ENCODE measurements at places on chromosomes 3 and 15.
A peak's percentile ranks its signal among the peaks of the same experiment; 100 is the strongest.

DNA sequence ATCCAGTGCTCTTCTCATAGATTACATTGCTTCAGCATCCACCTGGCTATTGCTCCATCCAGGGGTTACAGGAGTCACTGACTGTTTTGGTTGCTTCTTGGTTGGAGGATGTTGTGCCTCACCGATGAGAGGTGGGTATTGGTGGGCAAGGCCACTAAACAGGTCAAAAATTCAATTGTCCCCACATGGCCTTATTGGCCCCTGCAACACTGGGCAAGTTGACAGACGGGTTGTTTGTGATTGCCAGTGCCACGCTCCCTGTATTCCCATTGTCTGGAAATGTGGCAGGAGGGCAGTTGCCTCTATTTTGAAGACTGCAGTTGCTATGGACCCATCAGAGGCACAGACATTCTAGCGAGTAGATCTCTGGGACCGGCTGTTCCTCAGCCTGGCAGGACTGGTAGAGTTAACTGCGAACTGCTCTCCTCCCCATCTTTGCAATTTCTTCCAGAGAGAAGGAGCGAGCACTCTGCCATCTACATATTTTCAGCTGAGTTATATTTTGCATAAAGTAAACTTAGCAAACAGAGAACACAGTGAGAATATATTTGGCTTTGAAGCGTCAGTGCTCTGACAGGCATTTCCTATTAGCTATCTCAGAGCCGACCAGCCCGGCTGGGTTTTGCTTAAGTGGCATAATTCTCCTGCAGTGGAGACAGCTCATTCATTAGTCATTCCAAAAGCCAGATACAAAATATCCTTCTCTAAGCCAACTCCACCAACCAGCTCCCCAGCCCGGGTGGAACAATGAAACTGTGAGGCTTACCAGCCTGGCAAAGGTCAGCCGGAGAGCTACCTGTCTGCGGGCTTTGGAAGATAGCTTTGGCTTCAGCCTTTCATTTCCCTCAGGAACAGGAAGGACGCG is 26.0 kb upstream of the MAGEF1 start:
- no peak for DNase-seq

DNA sequence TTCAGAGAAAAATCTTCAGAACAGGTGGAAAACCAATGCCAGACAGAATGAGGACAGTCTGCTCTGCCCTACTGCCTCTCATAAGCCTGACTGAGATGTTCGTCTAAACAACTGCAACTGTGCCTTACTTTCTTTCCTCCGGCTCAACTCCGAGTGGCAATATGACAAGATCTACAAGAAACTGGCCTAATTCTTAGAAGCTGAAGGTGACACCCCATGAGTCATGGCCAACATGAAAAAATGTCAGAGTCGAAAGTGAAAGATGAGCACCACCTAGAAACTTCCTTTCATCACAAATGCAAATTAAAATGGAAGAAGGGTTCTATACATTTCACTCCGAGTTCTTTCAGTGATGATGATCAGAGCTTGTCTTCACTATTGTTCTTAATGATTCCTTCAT is 12.9 kb downstream of the PCYT1A start:
- no peak for DNase-seq

DNA sequence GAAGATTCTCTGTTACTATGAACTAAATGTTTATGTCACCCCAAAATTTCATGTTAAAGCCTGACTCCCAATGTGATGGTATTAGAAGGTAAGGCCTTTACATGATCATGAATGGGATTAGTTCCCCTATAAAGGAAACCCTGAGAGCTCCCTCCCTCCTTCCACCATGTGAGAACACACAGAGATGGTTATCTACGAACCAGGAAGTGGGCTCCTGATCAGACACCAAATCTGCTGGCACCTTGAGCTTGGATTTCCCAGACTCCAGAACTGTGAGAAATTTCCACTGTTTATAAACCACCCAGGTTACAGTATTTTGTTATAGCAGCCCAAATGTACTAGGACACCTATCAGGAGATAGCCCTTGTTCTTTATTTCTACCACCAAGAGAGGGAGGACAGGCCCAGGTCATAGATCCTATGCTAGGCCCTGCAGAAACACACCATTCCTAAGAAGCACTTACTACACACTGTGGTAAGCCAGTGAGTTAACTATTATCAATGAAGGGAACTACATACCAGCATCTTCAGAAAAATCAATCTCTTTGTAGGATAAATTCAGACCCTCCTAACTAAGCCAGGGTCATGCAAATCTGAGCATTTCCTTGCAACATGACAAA is 59.0 kb downstream of the PRKAR2A start:
- DNase-seq = no peak

DNA sequence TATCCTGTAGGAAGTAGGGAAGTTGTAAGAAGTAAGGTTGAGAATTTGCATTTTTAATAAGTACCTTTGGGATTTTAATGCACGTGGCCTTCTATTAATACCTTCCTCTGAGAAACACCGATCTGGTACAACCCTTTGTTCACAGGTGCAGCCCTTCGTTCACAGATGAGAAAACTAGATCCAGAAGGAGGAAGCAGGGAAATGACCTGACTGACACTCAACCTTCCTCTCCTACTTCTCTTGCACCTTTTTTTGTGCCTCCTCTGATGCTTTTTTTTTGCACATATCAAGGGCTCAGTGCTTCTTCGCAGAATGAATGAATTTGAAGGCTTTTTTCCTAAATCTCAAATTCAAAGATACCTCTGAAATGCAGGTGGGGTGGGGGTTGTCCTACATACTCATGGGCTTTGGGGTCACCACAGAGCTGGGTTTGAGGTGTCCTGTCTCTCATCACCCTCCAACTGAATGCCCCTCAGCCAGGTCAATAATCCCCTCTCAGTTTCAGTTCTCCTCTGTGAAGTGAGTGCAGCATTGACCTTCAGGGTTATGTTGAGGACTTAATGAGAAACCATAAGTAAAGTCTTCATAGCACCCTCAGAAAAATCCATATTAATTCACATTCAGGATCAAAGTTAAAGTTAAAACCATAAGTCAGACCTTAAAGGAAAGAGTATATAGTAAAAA is 161.5 kb upstream of the CTNNB1 start:
- DNase-seq = no peak

- no peak for DNase-seq
These were observed 2.2 kb upstream of the MB21D2 start for GRCh38 chr3:192919901-192920300.

DNA sequence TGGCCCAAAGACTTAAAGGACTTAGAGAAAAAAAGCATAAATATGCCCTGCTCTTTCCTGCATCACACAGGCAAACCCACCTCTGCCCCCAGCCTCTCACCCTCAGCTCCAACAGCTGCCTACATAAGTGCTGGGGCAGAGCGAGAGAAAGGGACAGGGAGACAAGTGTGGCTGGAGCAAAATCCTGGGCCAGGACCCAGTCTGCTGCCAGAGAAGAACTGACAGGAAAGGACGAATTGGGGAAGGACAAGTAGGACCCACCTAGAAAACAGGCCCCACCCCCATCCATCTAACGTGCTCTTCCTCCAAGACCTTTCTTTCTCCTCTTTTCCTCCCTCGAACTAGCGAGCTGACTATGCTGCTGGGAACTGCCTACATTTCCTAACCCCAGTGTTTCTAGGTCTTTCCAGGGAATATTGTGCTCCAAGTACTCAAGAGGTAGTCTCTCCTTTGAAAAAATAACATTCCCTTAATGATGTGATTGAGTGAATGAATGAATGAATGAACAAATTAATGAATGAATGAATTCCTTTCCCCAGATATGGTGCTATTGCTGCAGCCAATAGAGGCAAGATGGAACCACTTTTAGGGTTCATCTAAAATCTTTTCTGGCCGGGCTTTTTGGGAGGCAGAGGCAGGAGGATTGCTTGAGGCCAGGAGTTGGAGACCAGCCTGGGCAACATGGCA is 18.4 kb downstream of the IGDCC4 start:
- DNase-seq = no peak

DNA sequence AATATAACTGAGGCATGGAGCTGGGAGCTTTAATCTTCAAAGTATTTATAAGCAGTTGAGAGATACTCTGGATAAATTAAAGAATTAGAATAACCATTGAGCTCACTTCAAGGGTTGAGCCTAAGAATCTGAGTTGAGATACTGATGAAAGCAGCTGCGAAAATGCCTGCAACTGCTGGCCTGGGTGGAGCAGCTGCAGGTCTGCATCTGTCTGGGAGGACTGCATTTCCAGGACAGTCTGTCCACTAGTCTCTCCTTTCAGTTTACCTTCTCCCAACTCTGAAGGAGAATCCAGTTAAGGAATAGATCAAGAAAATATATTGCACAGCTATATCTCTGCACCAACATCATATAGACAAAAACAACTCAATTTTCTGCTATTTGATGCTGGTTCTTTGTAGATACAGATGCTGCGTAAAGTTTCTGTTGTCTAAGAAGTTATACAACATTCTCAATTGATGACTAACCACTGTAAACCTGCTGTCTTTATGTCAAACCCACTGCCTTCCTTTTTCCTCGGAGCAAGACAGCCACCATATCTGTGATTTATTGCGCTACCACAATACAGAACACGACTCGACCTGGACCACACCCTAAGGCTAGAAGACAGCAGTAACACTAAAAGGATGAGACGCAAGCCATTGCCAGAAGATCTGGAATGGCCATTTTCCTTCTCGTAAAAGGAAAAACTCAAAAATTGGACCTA is 245.1 kb downstream of the MAGI1 start:
- DNase-seq = no peak

- DNase-seq = no peak
These were observed 609.3 kb downstream of the GBE1 start for GRCh38 chr3:81152156-81152555.

DNA sequence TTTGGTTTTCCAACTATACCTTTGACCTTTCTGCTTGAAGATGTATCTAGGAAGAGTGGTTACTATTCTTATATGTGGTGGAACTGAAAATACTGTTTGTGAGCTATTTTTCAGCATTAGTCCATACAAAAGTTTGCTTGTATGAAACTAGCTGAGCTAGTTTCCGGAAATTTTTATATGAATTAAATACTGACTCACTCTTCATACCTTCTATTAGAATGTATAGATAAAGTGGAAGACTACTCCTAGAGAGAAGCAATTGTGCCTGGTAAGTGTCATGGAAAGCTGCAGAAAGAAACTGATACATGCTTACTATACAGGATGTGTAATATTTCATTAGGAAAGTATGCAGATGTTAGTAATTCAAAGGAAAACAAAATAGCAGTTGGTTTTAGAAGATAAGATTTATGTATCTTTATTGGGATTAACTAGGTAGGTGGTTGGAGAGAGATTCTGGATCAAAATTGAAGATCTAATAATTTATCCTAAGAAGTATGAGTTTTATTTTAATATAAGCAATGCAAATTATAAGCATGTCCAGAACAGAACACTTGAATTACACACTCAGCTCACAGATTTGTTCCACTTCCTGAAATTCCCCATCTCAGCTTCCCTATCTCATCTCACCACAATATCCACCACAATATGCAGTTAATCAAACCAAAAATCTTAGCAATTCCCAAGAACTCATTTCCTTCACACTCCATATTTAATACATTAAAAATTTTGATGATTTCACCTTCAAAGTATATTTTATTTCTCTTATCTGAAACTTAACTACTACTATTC is 82.8 kb downstream of the BCHE start:
- no peak for DNase-seq

GRCh38 chr15:98397419-98397818 is 250.9 kb upstream of the IGF1R start:
- DNase-seq = no peak

DNA sequence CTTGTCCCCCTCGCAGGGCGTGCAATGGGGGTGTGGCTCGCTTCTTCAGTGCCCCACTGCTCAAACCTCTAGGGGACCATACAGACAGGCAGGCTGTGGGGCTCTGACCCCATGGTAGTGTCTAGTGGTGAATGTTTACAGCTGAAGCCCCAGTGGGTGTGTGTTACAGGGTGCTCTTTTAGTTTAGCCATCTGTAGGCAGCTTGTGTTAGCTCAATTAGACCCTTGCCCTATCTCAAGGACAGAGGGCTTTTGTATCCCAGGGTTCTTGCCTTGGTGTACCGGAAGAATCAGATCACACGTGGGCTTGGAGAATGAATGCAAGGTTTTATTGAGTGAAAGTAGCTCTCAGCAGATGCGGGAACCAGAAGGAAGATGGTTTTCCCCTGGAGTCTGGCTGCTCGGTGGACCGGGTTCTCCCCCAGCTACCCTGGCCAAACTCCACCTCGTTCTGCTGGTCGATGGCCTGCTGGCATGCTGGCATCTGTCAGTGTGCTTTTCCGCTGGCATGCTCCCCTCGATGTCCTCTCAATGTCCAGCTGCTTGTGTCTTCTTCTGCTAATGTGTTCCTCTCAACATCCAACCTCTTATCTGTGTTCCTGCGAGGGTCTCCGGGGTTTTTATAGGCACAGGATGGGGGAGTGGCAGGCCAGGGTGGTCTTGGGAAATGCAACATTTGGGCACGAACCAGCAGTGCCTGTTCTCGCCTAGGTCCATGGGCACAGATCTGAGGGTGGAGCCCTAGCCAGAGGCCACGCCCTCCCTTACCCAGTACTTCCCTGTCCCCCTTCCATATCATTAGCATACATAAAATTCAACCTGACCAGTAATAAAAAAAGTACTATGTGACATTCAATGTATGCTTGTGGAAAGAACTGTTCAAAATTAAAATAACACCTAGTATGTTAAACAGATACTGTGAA is 6.6 kb downstream of the SPCS1 start:
- no peak for DNase-seq

GRCh38 chr3:155502630-155503029 is 209.1 kb upstream of the STRIT1 start:
- no peak for DNase-seq

DNA sequence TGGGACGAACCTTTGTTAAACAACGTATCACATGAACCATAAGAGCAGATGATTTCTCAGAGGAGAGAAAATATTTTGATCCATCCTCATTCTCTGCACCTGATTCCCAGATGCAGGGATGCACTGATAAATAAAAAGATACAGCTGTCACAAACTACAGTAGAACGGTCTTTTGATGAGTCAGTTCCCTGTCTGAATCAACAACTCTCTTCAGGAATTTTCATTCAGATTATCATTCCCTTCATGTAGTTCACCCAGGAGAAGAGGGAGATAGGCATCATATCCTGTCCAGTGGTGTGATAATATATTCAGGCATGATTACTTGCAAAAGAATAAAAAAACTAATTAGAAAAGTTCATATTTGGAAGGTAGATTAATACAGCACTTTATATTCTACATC is 521.5 kb downstream of the PYDC2 start:
- no peak for DNase-seq

GRCh38 chr3:39275963-39276593 is 3.8 kb downstream of the CX3CR1 start:
- no peak for DNase-seq

DNA sequence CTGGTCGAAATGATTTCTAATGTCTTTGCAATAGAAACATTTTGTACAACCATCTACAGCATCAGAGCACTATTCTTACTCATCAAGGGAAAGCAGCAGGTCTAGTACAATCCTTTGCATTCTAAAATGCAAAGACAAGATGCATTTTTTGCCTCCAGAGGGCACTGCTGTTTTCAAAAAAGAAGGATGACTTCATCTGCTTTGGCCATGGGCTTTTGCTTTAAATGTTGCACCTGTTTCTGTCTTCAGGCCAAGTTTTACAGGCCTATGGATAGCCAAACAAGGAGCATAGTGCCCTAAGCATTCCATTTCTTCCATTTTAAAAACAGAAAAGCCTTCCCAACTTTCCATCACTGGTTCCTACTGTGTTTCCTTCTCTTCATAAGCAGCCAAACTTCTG is 3.4 kb downstream of the PARP9 start:
- peak; percentile 32 for DNase-seq
